Natural killer cell treated with Interleukin-12 subunit alpha and Interleukin-12 subunit beta and Interleukin-15 and Interleukin-18, amount 100 ng/mL, for 72 hours (primary cell): ENCODE measurements at places on chromosomes 16 and 17.

DNA sequence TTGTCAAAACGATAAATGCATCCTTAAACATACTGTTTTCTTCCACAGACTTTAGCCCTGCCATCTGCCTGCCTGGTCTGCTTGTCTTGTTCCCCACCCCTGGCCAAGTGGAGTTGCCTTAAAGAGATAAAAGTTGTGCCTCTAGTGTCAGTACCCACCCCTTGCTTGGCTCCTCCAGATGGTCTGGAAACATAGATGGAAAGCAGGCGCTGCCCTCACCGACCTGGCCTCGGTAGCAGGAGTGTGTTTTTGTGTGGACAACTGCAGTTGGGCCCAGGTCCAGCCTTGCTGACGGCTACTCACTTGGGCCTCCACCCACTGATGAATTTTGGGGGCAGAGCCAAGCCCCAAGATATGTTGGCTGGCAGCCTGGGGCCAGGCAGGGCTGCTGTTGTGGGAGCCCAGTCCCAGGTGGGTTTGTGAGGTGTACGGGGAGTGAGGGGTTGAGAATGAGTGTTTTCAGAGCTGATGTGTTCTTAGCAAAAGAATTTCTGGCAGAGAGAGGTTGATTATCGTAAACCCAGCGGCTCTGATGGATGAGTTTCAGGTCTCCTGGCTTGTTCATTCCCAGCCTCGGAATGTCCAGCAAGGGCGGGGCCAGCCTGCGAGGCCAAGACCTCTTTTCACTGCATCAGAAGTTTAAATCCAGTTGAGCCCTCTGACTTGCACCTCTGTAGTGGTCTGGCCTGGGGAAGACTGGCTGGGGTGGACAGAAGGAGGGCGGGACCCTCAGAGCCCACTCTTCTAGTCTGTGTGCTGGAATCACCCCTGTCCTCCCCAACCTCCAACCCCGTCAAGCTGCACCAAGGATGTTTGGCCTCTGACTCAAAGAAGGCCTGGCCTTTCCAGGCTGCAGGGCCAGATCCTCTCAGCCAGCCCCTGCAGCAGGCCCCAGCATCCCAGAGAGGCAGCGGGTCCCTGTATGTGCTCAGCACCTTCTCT is 179.7 kb downstream of the RAB11FIP4 start:
- H3K36me3 ChIP-seq, result no peaks in the 10 kb centered on the region
- H3K27me3 ChIP-seq, result no peaks in the 10 kb centered on the region
- H3K4me1 ChIP-seq, result no peaks in the 10 kb centered on the region
- no peak overlapping the region for H3K4me3 ChIP-seq
- DNase-seq, result no peak
- H3K27ac ChIP-seq, result no peak overlapping the region

DNA sequence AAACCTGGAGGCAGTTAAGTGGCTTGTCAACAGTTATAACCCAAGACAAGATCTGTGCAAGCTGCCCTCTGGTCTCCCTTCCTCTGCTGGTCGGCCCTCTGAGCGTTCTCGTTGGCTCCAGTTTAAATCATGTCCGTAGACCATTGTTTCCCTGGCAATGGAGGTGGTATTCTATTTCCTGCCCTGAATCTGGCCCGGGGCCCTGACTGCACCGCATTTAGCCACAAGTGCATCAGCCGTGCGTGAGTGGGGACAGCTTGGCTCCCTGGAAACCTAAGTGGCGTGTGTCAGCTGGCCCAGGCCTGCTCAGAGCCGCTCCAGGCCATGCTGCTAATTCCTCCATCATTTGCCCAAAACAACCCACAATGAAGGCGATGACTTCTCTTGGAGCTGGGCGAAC is 15.0 kb upstream of the MYLK3 start:
- H3K27ac ChIP-seq, result no peak overlapping the region
- no peaks in the 10 kb centered on the region for H3K36me3 ChIP-seq
- no peak overlapping the region for H3K4me3 ChIP-seq
- no peak for DNase-seq

- H3K36me3 ChIP-seq, result no peaks in the 10 kb centered on the region
- no peak overlapping the region for H3K4me3 ChIP-seq
- H3K4me1 ChIP-seq, result peaks cover 3% of the 10 kb centered on the region
- DNase-seq, result no peak
- H3K27me3 ChIP-seq, result no peaks in the 10 kb centered on the region
Observed at GRCh38 chr16:15493466-15494180, 59.2 kb downstream of the BMERB1 start.

- DNase-seq, result peak; percentile 81
- H3K27me3 ChIP-seq, result no peaks in the 10 kb centered on the region
- H3K36me3 ChIP-seq, result no peaks in the 10 kb centered on the region
Observed at GRCh38 chr16:72832621-72833248, 215.2 kb downstream of the ZFHX3 start.

GRCh38 chr16:17360693-17361122 is 110.1 kb downstream of the XYLT1 start:
- H3K36me3 ChIP-seq, result no peaks in the 10 kb centered on the region
- no peaks in the 10 kb centered on the region for H3K27me3 ChIP-seq
- peaks cover 66% of the 10 kb centered on the region for H3K4me1 ChIP-seq
- peak overlapping the region; percentile 65 for H3K27ac ChIP-seq

DNA sequence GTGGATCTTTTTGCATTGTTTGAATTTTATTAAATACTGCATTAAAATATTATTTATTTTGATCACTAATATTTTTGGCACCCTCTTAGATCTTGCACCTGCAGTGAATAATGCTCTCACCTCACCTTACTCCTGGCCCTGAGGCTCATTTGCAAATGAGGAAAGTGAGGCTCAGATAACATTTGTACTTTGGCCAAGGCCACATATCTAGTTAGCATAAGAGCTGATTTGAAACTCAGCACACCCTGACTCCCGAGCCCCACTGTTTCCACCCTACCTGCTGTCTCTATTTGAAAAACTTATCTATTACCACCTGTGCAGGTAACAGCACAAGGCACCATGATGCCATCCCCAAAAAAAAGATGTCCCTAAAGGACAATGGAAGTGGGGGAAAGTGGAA is 358.7 kb upstream of the MAF start:
- H3K4me3 ChIP-seq, result no peak overlapping the region
- DNase-seq, result no peak
- no peaks in the 10 kb centered on the region for H3K4me1 ChIP-seq
- peaks cover 5% of the 10 kb centered on the region for H3K36me3 ChIP-seq

DNA sequence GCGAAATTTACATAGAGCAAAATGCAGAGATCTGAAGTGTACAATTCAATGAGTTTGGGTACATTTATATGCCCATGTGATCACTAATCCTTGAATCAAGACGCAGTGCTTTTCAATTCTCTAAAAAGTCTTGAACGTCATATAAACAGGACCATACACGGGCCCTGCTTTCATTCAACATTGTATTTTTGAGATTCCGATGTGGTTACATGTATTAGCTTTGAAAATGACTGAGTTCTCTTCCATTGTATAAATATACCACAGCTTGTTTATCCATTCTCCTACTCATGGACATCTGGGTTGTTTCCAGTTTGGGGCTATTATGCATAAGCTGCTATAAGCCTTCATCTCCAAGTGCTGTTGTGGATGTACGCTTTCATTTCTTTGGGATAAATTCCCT is 45.5 kb downstream of the ZCCHC14 start:
- H3K4me1 ChIP-seq, result peaks cover 4% of the 10 kb centered on the region
- no peak overlapping the region for H3K4me3 ChIP-seq
- H3K36me3 ChIP-seq, result peaks cover 24% of the 10 kb centered on the region
- DNase-seq, result no peak
- no peak overlapping the region for H3K27ac ChIP-seq
- no peaks in the 10 kb centered on the region for H3K27me3 ChIP-seq

GRCh38 chr16:57038166-57038565 is 48.8 kb downstream of the NLRC5 start:
- H3K36me3 ChIP-seq, result peaks cover 19% of the 10 kb centered on the region
- H3K4me1 ChIP-seq, result peaks cover 69% of the 10 kb centered on the region
- no peak for DNase-seq
- H3K4me3 ChIP-seq, result peak overlapping the region; percentile 50

DNA sequence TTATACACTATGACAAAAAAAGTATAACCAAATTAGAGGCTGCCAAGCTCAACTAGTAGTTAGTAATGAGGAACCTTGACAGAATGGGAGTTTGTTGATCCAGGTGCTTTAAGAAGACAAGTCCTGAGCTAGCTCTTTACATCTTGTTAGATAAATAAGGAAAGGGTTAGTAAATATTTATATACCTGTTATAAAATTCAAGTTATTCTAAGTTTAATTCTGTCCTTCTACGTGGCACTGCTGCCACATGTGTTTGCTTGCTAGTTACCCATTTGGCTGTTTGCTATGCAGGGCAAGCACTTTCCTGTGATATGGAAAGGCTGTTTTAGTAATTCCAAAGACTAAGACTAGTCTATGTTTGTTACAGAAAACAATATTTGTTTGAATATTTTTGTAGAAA is 180.5 kb downstream of the MYO1D start:
- H3K4me3 ChIP-seq, result no peak overlapping the region
- no peak overlapping the region for H3K27ac ChIP-seq
- no peak for DNase-seq

- H3K4me1 ChIP-seq, result peaks cover 52% of the 10 kb centered on the region
- H3K27me3 ChIP-seq, result no peaks in the 10 kb centered on the region
- H3K4me3 ChIP-seq, result no peak overlapping the region
- no peak for DNase-seq
- H3K36me3 ChIP-seq, result no peaks in the 10 kb centered on the region
Observed at GRCh38 chr16:85101956-85102630, 10.2 kb downstream of the CIBAR2 start.

DNA sequence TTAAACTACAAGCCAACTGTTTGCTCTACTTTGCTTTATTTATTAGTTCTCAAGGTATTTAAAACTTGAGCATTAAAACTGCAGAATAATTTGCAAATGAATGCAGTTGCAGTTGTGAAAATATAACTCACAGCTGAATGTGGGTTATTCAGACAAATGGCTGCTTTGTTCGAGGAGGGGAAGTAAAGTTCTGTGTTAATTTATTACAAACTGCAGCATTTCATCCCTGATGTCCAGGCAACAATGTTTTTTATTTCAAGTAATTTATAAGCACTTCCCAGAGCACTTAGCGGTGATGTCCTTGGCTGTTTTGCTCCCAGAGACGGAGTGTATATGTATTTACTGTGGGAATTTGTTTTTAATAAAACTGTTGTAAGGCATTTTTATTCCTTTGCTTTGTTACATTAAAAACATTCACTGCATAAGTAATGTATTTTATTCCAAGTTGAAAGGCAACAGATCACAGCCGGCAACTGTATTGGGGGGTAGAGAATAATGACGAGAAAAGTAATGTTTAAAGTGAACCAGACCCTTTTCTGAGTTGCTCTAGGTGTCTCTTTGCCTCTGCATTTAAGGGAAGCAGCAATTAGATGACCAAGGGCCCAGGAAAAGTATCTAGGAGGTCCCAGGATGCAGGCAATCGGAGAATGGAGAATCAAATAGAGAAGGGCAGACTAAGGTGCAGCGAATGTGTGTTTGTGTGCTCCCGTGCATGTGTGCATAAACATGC is 291.2 kb upstream of the SALL1 start:
- no peak for DNase-seq
- H3K4me3 ChIP-seq, result no peak overlapping the region
- peaks cover 21% of the 10 kb centered on the region for H3K27me3 ChIP-seq
- no peaks in the 10 kb centered on the region for H3K4me1 ChIP-seq

GRCh38 chr17:75518983-75519537 is 2.7 kb downstream of the TSEN54 start:
- H3K36me3 ChIP-seq, result peaks cover 10% of the 10 kb centered on the region
- no peak for DNase-seq
- H3K27ac ChIP-seq, result peak overlapping the region; percentile 65
- H3K27me3 ChIP-seq, result no peaks in the 10 kb centered on the region
- H3K4me3 ChIP-seq, result peak overlapping the region; percentile 89
- H3K4me1 ChIP-seq, result peaks cover 21% of the 10 kb centered on the region

GRCh38 chr17:7237761-7238419 is 1.4 kb downstream of the PHF23 start:
- H3K36me3 ChIP-seq, result peaks cover 18% of the 10 kb centered on the region
- DNase-seq, result peak; percentile 90
- H3K27me3 ChIP-seq, result no peaks in the 10 kb centered on the region
- H3K27ac ChIP-seq, result peak overlapping the region; percentile 87

DNA sequence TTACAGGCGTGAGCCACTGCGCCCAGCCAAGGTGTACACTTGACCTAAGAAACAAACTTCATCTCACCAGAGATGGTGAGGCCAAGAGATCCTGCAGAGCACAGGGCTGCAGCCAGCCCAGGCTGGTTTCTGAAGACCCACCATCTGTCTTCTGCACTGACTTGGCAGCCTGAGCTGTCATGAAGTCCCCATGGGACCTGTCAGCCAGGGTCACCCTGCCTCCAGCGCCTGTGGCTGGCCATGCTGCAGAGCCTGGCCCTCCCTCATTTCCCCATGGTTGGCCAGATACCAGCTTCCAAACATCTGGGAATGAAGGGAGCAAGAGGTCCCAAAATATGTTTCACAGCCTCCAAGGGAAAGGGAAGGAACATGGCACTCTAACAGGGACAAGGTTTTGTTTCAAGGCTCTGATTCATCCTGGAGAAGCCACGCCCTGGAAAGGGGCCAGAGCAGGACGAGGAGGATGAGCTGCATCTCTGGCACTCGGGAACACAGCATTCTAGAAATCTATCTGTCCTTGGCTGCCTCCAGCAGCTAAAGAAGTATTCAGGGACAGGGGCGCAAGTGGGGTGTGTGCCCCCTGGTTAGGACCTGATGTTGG is 45.3 kb downstream of the DDX19A start:
- peaks cover 6% of the 10 kb centered on the region for H3K36me3 ChIP-seq
- H3K27me3 ChIP-seq, result no peaks in the 10 kb centered on the region
- DNase-seq, result no peak
- no peak overlapping the region for H3K4me3 ChIP-seq

- peaks cover 6% of the 10 kb centered on the region for H3K27me3 ChIP-seq
- no peaks in the 10 kb centered on the region for H3K4me1 ChIP-seq
- H3K36me3 ChIP-seq, result no peaks in the 10 kb centered on the region
- no peak for DNase-seq
Observed at GRCh38 chr17:37683454-37683984, 40.3 kb upstream of the DDX52 start.

GRCh38 chr16:52652033-52652432 is 105.1 kb upstream of the TOX3 start:
- H3K36me3 ChIP-seq, result no peaks in the 10 kb centered on the region
- no peak overlapping the region for H3K27ac ChIP-seq
- H3K4me3 ChIP-seq, result no peak overlapping the region

DNA sequence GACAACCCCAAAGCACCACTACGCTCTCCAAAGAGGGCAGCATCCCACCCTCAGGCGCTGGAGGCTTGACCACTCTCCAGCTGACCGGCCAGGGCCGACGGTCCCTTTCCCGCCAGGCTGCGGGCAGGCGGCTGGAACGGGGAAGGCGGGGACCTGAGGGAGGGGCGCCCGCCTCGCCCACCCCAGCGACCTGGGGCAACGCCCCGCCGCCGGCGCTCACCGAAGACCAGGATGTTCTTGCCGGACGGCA is 431 bp downstream of the DYNC1LI2 start:
- peak; percentile 63 for DNase-seq
- peaks cover 7% of the 10 kb centered on the region for H3K27me3 ChIP-seq
- peak overlapping the region; percentile 81 for H3K4me3 ChIP-seq
- H3K4me1 ChIP-seq, result peaks cover 38% of the 10 kb centered on the region

DNA sequence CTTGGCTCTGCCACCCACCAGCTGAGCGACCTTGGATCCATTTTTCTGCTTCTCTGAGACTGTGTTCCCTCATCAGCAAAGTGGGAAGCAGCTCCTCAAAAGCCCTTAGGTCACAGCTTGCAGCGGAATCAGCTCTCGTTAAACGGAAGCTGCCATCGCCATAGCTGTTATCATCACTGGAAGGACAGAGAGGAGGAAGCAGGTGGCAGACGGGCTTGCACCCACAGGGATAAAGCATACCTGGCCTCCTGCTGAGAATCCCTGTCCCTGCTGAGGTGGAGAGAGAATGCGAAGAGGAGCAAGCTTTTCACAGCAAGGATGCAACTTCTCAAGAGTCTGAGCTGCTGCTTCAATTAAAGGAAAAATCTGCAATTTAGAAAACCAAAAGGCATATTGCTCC is 106.6 kb downstream of the CLEC16A start:
- peaks cover 69% of the 10 kb centered on the region for H3K4me1 ChIP-seq
- no peaks in the 10 kb centered on the region for H3K27me3 ChIP-seq
- DNase-seq, result no peak
- H3K4me3 ChIP-seq, result no peak overlapping the region
- H3K36me3 ChIP-seq, result peaks cover 16% of the 10 kb centered on the region
- peak overlapping the region; percentile 90 for H3K27ac ChIP-seq
